ENCODE measurements at places on chromosomes 2 and 18. TPM values are rescaled to one million over a fixed set of nuclear protein-coding genes. Genes with fewer than 3 reads are reported as not detected.

PLEKHH2 gene
- total RNA-seq = 12.6 TPM

WNT10A gene
- total RNA-seq = 0.54 TPM

RAD51AP2 gene
- 2.1 TPM for total RNA-seq

FAM228B gene
- 89.2 TPM for total RNA-seq

ALPG gene
- not detected for total RNA-seq
